ENCODE measurements at places on chromosomes 16 and 17. TPM values are rescaled to one million over a fixed set of nuclear protein-coding genes. Genes with fewer than 3 reads are reported as not detected.

- no peak for DNase-seq
- H3K27me3 ChIP-seq = no peaks in the 10 kb centered on the region
- H3K4me1 ChIP-seq = no peaks in the 10 kb centered on the region
- no peak overlapping the region for H3K4me3 ChIP-seq
Observed at GRCh38 chr16:51896013-51896412, 650.9 kb downstream of the TOX3 start.

DNA sequence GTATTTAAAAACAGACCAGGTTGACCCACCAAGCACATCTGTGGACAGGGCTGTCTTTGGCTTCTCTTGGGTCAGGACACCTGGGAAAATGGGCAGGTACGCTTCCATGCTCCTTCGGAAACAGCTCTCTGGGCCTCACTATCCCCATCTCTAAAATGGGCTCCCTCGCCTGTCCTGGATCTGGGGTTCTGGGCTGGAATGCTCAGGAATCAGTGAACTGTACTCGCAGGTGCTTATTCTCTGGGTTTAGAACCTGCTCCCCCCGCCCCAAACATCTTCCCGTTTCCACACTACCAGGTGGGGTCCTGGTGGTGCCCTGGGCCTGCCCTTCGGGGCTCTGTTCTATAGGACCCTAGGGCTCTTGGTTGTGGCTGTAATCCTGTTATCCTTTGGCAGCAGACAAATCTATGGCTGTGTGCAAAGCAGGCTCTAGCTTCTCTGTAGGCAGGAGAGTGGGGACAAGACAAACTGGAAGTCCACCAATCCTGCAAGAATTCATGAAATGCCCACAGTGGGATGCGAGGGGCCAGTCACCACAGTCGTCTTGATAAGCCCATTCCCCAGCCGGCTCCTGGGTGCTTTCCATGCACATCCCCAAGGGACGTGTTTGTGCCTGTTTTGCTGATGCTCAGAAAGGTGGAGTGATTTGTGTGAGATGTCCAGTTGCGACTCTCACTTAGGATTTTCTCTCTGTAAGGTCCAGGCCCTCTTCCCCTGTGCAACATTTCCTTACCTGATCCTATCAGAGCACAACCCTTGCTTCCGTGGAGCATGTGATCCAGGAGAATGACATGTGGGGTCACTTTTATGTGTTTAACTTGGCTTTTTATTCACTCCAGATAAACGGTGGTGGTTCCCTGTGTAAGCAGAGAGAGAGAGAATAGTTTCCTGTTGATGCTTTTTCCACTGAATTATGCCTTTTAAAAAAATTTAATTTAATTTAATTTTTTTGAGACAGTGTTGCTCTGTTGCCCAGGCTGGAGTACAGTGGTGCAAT lies 37.2 kb downstream of the HAPSTR1 start:
- H3K27ac ChIP-seq = no peak overlapping the region
- H3K4me1 ChIP-seq = peaks cover 25% of the 10 kb centered on the region
- H3K36me3 ChIP-seq = no peaks in the 10 kb centered on the region
- DNase-seq = no peak
- H3K27me3 ChIP-seq = no peaks in the 10 kb centered on the region
- no peak overlapping the region for H3K4me3 ChIP-seq

- H3K27ac ChIP-seq = no peak overlapping the region
- no peaks in the 10 kb centered on the region for H3K4me1 ChIP-seq
- no peaks in the 10 kb centered on the region for H3K27me3 ChIP-seq
- no peak overlapping the region for H3K4me3 ChIP-seq
- no peak for DNase-seq
- H3K36me3 ChIP-seq = no peaks in the 10 kb centered on the region
Observed at GRCh38 chr16:29007730-29008593, 23.1 kb downstream of the LAT start.

GRCh38 chr17:18172531-18173278 lies 10.9 kb upstream of the ALKBH5 start:
- no peaks in the 10 kb centered on the region for H3K36me3 ChIP-seq
- H3K4me3 ChIP-seq = no peak overlapping the region
- no peak overlapping the region for H3K27ac ChIP-seq
- H3K27me3 ChIP-seq = no peaks in the 10 kb centered on the region
- H3K4me1 ChIP-seq = no peaks in the 10 kb centered on the region

GRCh38 chr16:26857371-26857770 lies 209.4 kb upstream of the C16orf82 start:
- DNase-seq = no peak
- H3K27me3 ChIP-seq = no peaks in the 10 kb centered on the region
- no peak overlapping the region for H3K4me3 ChIP-seq
- no peaks in the 10 kb centered on the region for H3K36me3 ChIP-seq
- no peaks in the 10 kb centered on the region for H3K4me1 ChIP-seq

GRCh38 chr17:1787301-1787902 lies 25.5 kb downstream of the SERPINF1 start:
- H3K4me1 ChIP-seq = peaks cover 21% of the 10 kb centered on the region
- H3K27me3 ChIP-seq = no peaks in the 10 kb centered on the region
- no peak for DNase-seq
- no peak overlapping the region for H3K4me3 ChIP-seq

ERCC4 gene
- total RNA-seq = 4.8 TPM

HBA1 gene
- total RNA-seq = not detected

Measured in esophagus squamous epithelium (tissue), 5 donors.